CD4-positive, alpha-beta T cell treated with Interleukin-15 for 1 hour (primary cell): ENCODE measurements at places on chromosomes 11 and 22.

DNA sequence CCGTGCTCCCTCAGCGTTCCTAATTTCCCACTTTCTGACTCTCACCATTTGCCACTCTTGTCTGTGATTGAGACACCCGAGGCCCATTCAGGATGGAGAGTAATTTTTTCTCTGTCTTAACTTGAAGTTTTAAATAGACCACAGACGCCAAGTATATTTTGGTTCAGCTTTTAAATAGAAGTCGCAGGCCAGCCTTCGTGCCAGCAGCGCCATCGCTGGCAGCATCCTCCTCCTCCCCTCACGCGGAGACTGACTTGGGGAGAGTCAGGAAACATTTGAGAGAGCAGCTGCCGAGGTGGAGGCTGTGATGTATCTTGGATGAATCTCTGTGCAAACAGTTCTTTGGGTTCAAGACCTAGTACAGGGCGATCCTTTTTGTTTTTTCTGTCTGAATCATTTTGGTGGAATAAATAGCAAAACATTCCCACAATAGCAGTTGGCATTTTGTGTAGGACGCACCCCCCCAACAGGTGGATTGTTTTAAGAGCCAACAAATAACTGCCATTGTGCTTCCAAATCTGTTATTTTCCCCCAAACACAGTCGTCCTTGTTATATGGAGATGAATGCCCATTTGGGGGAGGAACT lies 889 bp upstream of the DMC1 start:
- DNase-seq: peak; percentile 19

DNA sequence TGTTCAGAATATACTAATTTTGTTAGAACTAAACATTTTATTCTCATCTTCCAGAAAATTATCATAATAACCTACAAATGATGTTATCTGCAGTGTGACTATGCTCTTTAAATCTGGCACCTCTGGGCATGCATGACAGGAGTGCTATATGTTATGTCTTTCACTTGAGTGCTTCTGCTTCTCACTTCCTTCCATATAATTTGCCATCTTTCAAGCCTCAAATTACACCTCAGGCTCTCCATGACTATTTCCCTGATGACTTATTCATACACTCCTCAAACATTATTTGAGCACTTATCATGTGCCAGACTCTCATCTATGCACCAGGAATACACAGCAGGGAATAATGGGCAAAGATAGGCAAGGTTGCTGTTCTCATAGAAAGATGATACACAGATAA lies 219.3 kb upstream of the POU2AF2 start:
- DNase-seq: no peak

DNA sequence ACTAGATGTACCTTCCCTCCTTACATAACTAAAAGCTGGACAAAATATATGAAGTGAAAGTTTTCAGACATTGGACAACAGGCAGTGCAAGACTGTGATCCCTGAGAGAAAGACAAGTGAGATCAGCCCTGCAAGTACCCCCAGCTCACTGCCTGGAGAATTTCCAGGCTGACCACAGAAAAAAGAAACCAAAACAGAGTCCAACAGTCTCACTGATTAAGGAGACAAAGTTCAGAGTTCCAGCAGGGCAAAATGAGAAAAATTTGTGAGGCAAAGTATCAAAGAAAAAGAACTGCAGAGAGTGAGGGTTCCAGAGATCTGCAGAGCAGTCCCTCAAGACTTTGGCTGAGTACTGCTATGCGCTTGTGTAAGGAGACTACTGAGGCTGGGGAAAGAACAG lies 47.3 kb upstream of the TMEM45B start:
- no peak for DNase-seq

DNA sequence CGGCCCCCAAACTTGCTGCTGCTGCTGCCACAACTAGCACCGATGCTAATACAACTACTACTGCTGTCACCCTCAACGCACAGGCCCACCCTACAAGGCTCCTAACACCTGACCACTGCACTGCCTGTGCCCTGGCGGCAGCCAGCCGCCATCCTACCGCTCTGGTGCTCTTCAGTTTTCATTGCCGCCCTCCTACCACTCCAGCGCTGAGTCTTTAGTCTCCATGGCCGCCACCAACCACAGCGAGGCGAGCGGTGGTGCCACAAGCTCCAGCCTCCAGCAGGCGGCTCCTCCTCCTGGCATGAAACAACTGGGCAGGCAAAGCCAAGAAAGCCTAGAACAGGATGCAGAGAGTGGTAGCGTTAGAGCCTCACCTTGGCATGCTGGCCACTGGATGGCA lies 5.0 kb upstream of the RFPL3 start:
- DNase-seq: no peak

DNA sequence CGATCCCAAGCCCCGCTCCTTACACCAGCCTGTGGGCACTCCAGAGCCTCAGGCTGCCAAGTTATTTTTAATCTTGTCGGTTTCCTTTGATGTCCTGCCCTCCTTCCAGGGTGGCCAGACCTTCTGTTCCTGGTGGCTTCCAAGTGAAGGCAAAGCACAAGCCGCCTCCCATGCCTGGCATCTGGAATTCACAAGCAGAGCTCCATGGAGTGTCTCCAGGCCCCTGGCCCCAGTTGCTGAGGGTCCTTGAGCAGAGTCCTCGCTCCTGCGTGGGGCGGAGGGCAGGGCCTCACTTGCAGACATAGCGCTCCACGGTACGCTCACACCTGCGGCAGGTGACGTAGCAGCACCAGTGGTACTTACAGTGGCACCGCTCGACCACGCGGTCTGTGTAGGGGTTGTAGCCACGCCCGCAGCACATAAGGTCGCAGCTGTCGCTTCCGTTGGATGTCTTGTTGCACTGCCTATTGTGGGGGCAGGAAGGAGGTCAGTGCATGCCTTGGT lies 19.5 kb downstream of the WNT11 start:
- no peak for DNase-seq

GRCh38 chr11:11028017-11028692 lies 170.3 kb upstream of the ZBED5 start:
- peak; percentile 65 for DNase-seq

DNA sequence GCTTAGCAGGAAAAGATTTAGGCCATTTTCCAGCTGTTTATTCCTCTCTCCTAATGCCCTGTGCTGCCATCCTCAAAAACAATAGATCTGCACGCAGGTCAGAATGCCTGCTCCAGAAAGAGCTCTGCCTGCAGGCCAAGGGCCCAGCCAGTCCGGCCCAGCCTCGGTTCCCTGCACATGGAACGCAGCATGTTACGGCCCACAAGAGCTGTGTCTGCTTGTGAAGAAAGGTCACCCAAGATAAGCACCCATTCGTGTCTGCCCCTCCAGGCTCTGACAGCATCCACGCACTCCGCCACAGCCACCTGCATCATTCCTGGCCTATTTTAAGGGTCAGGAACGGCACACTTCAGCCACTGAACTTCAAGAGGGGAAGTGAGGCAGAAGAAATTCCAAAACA lies 152.2 kb downstream of the SPATA19 start:
- DNase-seq: no peak

- DNase-seq: no peak
Measured at GRCh38 chr11:6598555-6598954, 4.9 kb downstream of the RRP8 start.

DNA sequence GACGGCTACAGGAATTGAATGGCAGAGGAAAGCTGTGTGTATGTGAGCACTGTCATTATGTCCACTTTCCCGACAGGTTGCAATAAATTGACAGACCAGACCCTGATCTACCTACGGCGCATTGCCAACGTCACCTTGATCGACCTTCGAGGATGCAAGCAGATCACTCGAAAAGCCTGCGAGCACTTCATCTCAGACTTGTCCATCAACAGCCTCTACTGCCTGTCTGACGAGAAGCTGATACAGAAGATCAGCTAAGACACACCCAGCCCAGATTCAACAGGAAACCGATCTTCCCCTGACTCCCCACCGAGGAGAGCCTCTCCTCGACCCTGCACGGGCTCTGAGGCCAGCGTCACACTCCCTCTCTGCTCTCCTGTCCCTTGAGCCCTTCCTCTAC lies 11.5 kb upstream of the GRK2 start:
- no peak for DNase-seq

GRCh38 chr11:30016588-30017363 lies at the start of gene KCNA4:
TSS of gene KCNA4 (minus strand) at chr11:30017030. CDS start at chr11:30012678, 4,352 bp downstream.
- no peak for DNase-seq

GRCh38 chr11:124897674-124898262 lies at the start of gene ROBO4:
TSS of gene ROBO4 (minus strand) at chr11:124897865. CDS start at chr11:124897795, 70 bp downstream.
- no peak for DNase-seq

GRCh38 chr22:30432096-30432495 lies 6.5 kb downstream of the MTFP1 start:
- DNase-seq: no peak
